ENCODE measurements at places on chromosomes 1 and 21.

DNA sequence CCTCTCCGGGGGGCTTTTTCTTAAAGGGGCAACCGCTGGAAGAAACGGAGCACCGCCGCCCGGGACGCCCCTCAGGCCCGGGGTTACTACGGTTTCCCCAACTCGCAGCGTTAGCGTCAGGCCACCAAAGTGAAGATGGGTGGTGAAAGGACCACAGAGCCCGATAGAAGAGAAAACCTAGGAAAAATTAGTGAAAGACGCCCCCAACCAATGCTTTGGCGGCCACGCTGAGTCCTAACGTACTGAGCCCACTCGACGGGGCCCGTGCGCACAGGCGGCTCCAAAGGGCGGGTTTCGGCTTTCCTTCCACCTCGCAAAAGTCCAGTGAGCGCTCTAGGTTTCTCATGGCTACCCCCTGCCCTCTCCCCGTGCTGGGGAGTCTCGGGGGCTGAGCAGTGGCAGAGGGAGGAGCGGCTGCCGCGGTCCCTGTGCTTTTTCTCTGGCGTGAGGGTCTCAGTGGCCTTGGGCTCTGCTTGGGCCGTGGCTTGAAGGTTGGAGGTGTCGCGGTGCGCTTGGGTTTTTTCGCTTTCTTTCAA, 12.2 kb upstream of the SPEN start:
- no peak for DNase-seq

- DNase-seq, result no peak
Observed at GRCh38 chr1:213466541-213466940, 415.5 kb downstream of the RPS6KC1 start.

DNA sequence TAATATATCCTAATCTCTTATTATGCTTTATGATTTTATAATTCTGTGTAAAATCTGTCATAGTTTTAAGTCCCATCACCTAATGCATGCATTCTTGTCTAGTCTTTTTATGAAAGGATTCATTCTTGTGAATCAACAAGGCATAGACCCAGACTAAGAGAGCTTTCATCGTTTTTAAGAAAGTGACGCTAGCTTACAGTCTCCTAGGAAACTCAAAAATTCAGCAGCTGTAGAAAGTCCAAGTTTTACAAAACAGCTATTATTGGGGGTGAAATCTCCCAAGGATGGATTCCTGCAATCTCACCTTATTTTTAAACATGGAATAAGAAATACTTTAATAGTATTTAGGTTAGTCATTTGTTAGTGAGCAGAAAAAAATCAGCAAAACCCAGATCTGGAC, 104.7 kb downstream of the NCAM2 start:
- no peak for DNase-seq

- DNase-seq, result no peak
Observed at GRCh38 chr1:216651826-216652418, 71.3 kb downstream of the ESRRG start.

- peak; percentile 99 for DNase-seq
Observed at GRCh38 chr1:179142889-179143299, 61.0 kb downstream of the TOR3A start.

GRCh38 chr21:16194788-16195537, 465.2 kb downstream of the USP25 start:
- DNase-seq, result peak; percentile 17

DNA sequence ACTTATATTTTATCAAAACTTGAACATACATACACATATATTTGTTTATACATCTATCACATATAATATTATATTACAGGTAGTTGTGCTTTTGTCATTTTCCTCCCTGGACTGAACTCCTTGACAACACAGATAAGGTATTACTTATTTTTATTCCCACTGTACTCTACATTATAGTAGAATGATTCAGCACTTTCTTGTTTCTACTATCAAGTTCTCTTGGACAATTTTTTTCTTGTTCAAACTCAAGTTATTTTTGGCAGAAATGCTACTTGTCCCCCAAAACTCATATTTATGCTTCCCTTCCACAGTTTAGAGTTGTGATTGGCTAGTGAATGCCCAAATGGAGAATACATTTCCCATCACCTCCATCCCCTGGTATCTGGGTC, 10.8 kb upstream of the PTPRC start:
- no peak for DNase-seq

DNA sequence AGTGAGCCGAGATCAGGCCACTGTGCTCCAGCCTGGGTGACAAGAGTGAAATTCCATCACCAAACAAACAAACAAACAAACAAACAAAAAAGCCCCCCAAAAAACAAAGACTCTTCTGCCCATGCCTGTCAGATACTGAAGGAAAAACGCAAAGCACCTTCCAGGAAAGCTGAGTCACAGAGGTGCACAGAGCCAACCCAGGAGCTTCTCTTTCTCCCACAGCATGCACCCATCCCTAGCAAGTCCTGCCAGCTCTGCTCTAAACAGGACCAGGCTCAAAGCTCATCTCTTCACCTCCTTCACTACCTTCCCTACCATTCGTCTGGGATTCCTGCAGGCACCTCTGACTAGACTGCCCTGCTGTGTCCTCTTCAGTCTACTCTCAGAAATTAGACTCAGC, 46.5 kb downstream of the ETS2 start:
- no peak for DNase-seq

DNA sequence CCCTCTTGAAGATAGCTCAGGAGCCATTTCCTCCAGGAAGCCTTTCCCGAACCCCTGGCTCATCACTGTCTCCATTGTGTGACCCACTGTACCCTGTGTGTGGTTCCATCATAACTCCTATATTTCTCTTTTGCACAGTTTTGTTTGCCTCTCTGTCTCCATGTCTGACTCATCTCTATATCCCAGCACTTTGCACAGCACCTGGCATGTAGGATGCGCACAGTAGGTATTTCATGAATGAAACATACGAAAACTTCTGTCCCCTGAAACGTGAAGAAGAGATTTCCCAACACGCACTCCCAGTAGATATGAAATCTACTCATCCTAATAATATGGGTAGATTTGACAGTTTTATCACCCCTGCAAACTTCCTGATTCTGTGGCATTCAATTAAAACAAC, 275.2 kb downstream of the NFIA start:
- no peak for DNase-seq

GRCh38 chr1:226611301-226611700, 62.7 kb downstream of the STUM start:
- no peak for DNase-seq

- DNase-seq, result peak; percentile 13
Observed at GRCh38 chr1:54109129-54110090, 43.4 kb downstream of the CDCP2 start.

GRCh38 chr1:169860187-169860586, 33.5 kb downstream of the SCYL3 start:
- no peak for DNase-seq

DNA sequence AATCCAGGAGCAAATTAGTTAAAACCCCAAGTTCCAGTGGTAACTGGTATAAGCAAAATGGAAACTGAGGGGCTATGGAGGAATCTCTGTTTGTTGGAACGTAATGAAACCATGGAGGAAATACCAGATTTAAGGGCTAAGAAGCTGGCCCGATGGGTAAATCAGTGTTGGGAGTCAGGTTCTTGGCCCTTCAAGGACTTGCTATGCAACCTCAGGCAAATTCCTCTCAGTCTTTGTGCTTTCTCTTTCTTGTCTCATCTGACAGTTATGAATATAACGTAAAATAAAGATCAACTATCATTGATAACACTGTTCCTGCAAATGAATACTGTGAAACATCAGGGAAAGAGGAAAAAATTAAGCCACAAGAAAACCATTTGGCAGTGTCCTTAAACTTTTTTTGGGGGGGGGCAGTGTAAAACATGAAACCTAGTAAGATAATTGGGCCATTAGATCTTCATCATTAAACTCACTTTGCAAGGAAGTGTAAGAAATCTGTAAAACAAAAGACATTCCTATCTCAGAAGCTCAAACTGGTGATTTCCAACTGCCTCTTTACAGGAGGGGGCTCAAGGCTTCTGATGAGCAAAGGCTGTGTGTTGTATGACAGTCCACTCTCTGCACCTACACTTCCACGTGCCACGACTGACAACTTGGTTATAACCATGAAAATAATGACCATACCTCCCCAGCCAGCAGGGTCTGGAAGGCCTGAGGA, 47.6 kb downstream of the LHX4 start:
- no peak for DNase-seq

- DNase-seq, result peak; percentile 7
Observed at GRCh38 chr1:171267391-171267790, 19.1 kb downstream of the FMO1 start.

GRCh38 chr21:16033193-16033592, 303.4 kb downstream of the USP25 start:
- no peak for DNase-seq

- DNase-seq, result no peak
Observed at GRCh38 chr21:38416791-38417190, 81.5 kb downstream of the ERG start.

GRCh38 chr1:187384504-187384903, 555.8 kb downstream of the PLA2G4A start:
- no peak for DNase-seq

DNA sequence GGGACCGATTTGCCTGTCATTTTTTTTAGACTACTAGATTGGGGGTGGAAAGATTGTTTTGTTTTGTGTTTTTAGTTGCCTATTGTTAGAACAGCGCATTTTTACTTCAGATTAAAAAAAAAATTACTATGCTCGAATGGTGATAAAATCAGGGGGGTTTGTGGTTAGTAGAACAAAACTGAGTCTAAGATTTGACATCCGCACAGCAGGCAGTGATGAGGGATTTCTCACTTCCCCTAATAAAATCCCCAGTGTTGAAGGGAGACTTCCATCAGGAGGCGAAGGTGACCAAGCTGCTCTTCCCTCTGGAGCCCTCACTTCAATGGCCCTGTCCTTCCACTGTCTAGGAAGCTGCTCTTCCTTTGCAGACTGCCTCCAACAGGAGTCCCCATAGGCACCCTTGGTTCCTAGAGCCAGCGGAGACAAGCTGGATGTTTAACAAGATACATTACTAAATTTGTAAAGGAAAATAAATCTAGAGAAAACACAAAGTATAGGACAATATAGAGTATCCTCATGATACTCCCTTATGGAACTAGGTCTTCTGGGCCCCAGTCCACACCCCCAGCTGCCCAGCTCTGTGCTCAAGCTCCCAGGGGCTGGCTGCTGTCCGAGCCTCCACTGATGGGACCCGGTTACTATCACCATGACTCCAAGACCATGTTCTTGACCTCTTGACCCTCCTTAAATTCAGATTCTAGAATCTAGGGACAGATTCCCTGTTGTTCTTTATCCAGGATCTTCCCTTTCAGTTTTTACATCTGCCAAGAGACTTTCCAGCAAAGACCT, 31.0 kb downstream of the TENT5C start:
- no peak for DNase-seq

DNA sequence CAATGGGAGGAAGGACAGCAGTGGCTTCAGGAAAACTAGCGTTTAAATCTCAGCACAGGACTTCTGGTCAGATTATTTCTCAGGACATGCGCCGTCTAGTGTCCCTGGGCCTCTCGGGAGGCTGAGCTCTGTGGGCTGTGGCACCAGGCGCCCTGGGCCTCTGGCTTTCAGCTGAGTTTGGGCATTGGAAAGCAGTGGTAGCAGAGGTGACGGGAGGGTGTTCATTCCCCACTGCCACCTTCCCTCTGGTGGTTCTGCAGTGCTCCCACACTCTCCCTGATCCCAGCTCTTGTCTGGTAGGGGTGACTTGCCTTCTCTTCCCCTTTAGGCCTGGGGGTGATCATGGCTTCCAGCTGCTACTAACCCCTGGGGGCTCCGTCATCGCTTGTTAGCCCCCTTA, 42.2 kb upstream of the USP1 start:
- no peak for DNase-seq

GRCh38 chr1:2330035-2330434, 61.3 kb downstream of the MORN1 start:
- DNase-seq, result no peak

DNA sequence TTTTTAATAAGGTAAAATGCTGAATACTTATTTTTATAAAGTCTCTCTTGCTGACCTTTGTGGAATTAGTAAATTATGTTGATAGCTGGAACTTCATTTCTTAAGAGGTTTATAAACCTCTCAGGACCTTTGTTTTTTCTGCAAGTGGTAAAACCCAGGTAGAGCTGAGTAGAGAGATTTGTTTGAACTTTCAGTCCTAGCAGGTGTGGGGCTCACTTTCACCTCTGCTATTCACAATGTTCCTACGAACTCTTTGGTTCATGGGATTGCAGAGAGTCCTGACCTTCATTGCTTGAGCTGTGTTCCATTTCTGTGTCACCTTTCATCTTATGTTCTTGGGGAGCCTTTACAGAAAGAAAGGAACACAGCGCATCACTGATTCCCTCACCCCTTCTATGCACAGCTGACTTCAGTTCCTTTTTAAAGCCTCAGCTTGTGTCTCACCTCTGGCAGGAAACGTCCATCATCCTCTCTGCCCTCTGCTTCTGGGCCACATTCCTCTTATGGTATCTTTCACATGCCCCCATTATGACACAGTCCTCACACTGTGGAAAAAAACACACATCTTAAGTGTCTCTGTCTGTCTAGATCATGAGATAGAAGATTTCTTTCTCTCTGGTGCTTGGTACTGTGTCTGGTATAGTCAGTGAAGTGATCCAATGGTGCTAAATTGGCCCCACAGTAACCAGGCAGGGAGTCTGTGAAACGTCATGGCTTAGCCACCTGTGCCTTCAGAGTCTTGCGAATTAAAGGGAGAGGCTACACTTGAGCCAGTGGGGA, 262.5 kb upstream of the B3GALT2 start:
- DNase-seq, result no peak

GRCh38 chr1:187891993-187892682, 1063.4 kb downstream of the PLA2G4A start:
- no peak for DNase-seq

GRCh38 chr1:145845144-145845513, 301 bp upstream of the NUDT17 start:
- no peak for DNase-seq

DNA sequence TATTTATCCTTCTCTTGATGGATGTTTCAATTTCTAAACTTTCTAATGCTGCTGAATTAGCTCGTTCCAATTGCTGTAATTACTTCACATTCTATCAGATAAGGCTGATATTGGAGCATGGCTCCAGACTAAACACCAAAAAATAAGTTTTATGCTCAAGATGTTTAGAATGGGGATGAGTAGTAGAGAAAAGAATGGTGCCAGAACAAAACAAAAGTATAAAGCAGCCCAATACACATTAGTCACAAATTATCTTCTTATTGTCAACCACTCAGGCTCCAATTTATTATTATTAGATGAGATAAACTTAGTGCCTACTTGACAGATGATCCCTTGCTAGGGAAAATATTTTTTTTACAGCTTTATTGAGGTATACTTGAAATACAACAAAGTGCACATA, 21.8 kb downstream of the ATPAF1 start:
- no peak for DNase-seq

All from IMR-90 (cell line).